ENCODE measurements at places on chromosomes 12 and 14.

DNA sequence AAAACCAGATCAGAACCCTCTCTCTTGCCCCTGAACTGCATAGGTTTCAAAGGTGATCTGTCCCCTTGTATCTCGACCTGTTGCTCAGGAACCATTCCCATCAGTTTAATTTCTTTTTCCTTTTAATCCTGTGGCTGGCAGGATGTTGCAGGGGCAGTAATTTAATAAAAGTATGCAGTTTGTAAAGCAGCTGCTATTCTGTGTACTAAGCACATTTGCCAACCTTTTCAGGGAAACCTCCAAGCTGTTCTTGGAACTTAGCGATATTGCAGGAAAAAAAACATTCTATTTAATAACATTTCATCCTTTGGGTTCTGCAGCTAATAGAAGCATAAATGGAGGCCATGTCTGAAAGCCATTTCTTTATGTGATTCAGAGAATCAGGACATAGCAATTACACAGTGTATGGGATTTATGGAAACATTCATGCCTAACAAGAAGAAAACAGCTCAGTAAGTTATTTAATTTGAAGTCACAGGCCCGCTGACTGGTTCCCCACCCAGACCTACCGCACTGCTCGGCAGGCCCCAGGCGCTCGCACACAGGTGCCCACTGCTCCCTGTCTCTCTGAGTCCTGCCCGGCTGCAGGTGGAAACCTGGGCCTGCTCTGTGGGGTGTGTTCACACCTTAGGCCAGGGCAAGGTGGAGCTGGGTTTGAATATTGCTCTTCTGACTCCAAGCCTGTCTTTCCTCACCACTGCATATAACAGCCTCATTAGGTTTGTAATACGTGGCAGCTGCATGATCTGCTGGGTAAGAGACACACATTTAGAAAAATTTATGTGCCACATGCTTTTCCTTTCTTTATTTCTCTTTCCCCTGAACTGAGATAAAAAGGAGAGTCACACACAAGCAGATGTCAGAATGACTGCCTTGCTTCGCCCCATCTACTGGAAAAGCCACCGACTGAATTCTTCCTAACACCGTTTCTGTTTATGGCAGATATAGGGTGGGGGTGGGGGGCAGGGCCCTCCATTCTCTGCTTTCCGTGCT, 119.7 kb downstream of the SLC25A47 start:
- no peak for DNase-seq

DNA sequence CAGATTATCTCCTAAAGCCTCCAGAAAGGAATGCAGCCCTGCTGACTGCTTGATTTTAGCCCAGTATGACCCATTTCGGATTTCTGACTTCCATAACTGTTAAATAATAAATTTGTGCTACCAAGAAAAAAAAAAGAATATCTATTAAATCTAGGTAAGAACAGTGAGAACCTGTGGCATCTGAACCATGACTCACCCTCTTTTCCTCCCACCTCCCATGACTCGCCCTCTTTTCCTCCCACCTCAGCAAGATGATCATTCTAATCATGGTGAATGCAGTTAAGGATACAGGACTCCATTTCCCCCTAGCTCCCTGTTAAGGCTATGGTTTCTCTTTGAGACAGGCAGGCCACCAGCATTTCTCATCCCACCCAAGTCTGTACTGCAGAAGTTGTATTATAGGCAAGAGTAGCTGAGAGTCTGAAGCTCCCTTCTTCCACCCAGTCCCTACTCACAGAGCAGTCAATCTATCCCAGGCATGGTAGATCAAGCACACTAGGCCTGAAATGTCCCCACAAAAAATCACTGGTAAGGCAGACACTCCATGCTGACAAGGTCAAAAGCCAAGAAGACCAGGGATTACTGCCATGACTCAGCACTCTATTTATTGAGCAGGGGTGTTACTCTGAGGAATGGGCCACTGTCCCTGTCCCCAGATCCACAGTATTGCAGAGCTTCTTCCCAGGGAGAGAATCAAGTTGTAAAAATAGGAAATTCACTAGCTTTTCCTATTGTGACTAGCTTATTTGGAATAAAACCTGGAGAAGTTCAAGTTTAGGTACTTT, 188.9 kb downstream of the ADAMTS20 start:
- no peak for DNase-seq

DNA sequence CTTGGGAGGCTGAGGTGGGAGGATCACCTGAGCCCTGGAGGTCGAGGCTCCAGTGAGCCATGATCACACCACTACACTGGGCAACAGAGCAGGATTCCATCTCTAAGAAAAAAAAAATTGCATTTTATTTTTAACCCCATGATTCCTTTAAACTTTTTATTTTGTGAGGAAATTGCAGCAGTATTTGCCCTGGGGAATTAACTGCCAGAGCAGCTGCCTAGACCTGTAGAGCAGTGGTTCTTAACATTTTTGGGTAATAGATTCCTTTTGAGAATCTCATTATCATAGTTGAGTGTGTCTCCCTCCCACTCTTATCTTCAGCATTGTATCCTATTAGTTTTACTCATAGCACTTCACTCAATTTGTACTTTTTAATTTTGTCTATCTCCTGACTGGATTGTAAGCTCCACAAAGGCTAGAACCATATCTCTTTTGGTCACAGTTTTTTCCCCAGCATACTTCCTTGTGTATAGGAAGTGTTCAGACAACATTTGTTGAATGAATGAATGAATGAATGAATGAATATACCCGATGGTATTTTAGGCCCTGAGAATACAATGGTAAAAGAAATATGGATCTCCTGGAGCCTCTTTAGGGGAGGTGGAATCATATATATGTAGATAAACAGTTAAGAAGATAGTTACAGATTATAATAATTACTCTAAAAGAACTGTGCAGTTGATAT, 40.6 kb downstream of the BRMS1L start:
- no peak for DNase-seq

DNA sequence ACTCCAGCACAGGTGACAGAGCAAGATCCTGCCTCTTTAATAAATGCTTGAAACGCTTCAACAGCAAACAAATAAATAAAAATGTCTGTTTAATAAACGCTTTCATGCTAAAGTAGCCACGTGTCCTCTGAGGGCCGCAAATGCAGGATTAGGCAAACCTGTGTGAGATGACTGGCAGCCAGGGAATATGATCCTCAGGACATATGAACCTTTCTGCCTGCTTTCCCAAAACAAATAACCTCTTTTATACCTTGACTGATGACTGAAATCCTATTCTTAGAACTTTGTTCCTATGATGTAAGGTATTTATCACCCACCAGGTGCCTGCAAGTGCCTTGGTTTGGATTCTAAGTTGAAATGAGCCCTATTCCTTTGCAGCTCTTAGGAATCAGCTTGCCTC, 14.5 kb upstream of the FLVCR2 start:
- DNase-seq, result no peak

GRCh38 chr12:93762059-93762719, 85.0 kb downstream of the CRADD start:
- DNase-seq, result no peak

DNA sequence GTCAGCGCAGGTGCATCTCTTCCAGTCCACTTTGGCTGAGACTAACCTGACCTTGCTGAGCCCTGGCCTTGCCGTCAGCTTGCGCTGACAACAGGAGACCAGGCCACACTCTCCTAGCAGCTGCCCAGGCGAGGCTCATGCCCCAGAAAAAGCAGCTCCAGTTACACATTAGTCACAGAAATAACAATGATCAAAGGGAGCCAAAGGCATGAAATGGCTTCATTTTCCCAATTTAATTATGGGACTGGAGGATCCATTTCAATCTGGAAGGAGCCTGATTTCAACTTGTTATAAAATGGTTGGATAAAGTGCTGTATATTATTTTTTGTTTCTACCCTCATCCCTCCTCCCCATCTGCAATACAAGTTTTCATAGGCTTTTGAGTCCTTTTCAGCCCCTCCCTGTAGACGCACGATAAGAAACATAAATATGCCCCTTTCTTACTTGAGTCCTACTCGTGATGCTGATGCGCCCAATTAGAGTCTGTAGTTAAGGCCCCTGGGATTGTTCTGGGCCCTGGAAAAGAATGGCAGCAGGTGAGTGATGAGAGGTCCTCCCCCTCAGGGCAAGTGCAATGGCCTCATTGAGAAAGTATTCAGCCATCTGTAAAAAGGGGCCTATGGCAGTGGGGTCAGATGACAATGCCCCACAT, 376.0 kb downstream of the C12orf75 start:
- no peak for DNase-seq

DNA sequence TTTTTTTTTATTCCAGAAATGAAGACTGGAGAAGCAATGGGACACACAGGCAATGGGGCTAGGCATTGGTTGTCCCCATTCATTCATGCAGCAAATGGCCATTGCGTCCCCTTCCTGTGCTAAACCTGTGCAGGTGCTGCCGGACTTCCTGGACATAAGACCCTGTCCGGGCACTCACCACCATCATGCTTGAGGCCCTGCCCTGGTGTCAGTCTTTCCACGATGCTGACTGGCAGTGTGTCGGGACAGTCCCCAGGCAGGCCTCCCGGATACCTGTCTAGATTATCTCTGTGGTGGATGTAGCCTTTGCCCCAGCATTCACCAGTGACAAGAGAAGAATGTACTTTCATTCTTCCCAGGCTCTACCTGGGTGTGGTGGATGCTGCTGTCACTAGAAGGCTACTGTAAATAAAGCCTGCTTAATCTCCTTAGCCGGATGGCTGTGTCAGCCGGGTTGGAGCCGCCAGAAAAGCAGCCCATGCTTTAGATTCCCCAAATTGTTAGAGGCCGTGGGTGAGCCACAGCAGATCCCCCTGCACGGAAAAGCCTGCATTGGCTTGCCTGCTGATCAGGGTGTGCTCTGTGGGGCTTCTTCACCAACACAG, 94.5 kb upstream of the PARP11 start:
- DNase-seq, result no peak

DNA sequence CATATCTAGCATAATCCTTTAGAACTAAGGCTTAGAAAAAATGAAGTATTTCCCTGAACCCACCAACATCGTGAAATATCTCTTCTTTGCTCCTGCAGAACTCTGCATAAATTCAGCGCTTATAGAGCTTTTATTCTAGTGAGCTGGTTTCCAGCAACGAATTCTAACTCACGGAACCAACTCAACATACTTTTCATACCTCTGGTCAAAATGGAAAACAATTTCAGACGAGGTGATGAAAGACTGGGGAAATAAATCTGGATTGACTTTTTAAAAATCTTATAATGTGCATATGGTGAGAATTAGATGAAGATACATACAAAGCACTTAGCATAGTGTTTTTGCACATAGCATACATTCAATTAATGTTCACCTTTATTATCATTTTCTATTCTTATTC, 62.6 kb upstream of the BBS10 start:
- DNase-seq, result no peak

DNA sequence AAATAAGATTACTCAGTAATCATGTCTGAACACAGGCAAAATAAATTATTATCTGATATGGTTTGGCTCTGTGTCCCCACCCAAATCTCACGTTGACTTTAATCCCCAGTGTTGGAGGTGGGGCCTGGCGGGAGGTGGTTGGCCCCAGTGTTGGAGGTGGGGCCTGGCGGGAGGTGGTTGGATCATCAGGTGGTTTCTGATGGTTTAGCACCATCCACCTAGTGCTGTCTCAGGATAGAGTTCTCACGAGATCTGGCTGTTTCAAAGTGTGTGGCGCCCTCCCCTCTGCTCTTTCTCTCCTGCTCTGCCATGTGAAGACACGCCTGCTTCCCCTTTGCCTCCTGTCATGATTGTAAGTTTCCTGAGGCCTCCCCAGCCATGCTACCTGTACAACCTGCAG, 18.1 kb downstream of the DHRS2 start:
- no peak for DNase-seq

GRCh38 chr14:75220156-75220555, 43.7 kb upstream of the TMED10 start:
- DNase-seq, result no peak

DNA sequence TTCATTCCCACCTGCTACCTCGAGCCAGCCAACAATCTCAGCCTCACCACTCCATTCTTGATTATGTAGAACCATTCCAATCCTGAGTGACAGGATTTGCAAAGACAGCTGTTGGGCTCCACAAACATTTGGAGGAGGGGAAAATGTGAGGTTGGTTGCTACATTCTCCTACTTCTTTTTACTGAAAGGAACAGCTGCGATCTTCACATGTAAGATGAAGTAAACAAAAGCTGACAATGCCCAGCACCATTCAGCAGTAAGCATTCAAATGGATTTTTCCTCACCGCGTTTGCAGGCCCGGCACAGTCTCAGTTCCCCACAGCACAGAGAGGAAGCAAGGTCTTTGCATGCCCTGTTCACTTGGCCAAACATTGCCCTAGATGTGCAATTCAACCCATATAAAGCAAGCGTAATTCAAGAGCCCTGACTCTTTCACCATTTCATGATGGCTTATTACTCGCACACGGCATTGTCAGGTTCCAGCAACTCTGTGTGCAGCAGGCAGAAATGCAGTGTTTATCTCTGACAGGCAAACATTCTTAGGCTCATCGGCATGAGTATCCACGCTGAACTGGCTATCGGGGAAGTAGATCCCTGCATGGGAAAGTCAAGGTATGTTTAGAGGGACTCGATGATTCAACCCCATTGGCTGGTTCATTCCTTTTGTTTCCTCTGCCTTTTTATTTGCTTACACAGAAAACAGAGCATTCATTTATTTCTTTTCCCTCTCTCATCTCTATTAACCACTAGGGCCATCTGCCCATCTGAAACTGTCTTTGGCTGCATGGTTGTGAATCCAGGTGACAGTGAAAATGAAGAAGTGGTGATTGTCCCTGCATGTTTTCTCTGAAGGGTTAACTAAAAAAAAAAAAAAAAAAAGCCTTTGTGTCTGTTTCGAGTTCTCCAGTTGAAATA, 236.1 kb upstream of the PLEKHG7 start:
- peak; percentile 68 for DNase-seq

DNA sequence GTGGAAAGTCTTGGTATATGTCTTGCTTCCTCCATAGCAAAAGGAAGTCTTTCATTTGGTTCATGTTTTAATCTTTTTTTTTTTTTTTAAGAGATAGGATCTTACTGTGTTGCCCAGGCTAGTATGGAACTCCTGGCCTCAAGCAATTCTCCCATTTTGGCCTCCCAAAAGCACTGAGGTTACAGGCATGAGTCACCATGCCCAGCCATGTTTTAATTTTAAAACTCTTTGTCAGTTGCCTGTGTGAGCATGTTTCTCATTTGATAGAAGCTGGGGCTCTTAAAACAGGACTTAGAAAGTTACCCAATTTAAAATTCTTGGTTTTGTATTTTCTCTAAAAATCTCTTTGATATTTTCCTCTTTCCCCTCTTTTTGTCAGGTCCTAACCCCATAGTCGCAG, 45.0 kb upstream of the REP15 start:
- no peak for DNase-seq

DNA sequence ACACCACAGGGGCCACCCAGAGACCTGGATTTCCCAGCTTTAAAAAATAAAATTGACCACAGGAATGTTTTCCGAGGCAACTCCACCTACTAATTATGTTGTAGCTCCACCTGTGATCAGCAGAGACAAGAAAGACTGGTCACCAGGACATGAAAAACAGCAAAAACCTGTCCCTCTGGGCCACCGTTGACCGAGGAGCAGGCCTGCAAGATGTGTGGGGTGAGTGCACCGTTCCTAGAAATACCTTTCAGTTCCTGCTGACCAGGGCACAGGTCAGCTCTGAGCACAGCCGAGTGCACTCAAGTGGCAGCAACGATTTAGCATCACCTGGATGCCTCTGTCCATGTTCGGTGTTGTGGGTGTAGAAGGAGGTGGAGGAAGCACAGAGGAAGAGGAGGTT, 16.9 kb downstream of the FZD10 start:
- no peak for DNase-seq

- DNase-seq, result no peak
Observed at GRCh38 chr14:69010648-69011047, 31.5 kb upstream of the ACTN1 start.

Data from NCI-H748 treated with DMSO at 0.1 percent for 48 hours (cell line).